HT1080 (cell line): ENCODE measurements at places on chromosomes 3 and 15. TPM values are rescaled to one million over a fixed set of nuclear protein-coding genes. Genes with fewer than 3 reads are reported as not detected.
A peak's percentile ranks its signal among the peaks of the same experiment; 100 is the strongest.

GRCh38 chr3:41872157-41872556, 89.7 kb downstream of the ULK4 start:
- no peak for DNase-seq

DNA sequence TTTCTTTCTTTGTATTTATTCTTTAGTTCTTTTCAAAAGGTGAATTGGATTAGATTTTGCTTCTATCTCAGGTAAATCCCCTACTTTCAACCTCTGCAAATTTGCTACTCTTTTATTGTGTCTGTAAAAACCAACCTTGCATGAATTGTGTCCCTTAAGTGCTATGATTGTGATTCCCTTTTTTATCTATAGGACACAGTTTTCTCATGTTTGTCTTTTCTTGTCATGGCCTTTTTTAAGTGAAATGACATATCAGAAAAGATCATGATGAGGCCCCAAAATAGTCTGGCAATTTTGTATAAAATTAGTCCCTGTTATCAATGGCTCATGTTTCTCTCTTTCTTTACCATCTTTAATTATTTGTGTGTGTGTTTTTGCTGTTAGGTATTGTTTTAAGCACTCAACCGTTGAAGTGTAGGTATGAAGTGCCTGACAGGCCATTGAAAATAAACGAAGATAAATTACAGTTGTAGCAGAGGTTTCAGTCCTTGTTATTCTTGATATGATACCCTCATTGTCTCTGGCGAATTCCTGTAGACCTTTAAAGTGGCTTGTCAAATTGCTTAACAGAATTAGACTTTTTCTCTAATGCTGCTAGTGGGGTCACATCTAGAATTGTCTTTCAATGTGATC, 184.3 kb downstream of the UBE2E2 start:
- no peak for DNase-seq

- peak; percentile 13 for DNase-seq
Observed at GRCh38 chr3:120348065-120348990, 826 bp downstream of the LRRC58 start.

TMEM108 gene
- 0.23 and 0.27 TPM in 2 replicates for total RNA-seq

CLDN18 gene
- total RNA-seq, result not detected in 2 replicates

GRCh38 chr3:172836390-172836997, 86.0 kb downstream of the ECT2 start:
- peak; percentile 59 for DNase-seq

DNA sequence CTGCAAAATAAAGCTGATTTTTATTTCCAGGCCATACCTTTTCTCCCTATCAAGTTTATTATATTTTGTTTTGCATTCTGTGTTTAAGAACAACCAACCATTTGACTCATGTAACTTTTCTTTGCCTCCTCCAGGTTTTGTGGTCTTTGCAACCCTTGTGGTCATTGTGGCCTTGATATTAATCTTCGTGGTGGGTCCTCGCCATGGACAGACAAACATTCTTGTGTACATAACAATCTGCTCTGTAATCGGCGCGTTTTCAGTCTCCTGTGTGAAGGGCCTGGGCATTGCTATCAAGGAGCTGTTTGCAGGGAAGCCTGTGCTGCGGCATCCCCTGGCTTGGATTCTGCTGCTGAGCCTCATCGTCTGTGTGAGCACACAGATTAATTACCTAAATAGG, 27.6 kb downstream of the NIPA2 start:
- DNase-seq, result no peak

DNA sequence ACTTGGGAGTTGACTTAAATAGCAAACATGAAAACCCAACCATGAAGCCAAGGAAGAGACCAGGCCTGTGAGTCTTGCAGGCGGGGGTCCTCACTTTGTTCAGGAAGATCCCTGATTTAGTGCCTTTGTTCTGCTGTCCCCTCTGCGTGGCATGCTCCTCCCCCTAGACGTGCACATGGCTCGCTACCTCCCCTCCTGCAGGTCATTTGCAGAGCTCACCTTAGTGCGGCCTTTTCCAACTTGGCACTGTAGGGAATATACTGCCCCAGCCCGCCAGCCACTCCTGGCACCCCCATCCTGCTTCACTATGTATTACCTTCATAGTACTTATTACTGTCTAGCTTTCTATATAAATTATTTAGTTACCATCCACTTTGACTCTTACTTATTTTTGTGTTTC, 18.3 kb downstream of the GXYLT2 start:
- DNase-seq, result no peak

CIDEC gene
- 0.14 TPM in 1 of 2 replicates, not detected in the other for total RNA-seq

DNA sequence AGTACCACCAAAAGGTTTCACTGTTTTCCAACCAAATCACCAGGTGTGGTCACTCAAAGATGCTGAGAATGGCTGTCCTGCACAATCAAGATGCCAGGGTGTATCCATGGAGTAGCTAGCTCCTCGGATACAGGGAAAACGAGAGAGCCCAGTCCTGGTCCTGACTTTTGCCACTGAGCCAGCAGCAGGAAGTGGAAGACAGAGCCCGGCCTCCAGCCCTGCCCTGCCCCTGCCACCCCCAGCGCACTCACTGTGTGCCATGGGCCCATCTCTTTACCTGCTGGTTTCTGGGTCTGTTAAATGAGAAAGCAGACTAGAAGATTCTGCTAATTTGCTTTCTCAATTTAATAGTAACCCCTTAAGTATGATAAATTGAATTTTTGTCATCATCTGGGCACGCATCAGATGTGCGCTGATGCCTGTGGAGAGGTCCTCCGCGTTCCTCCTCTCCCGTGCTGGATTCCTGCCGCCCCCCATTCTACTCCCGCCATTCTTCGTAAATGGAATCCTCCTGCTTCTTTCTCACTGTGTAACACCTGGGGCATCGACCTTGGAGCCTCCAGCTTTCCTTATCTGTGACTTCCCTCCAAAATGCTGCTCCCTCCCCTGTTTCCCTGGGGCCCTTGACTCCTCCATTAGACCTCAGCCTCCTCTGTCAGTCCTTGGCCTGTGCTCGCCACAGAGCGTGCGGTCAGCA, 18.0 kb downstream of the TNFAIP8L3 start:
- DNase-seq, result no peak

IMP3 gene
- 189 and 195 TPM in 2 replicates for total RNA-seq

DNA sequence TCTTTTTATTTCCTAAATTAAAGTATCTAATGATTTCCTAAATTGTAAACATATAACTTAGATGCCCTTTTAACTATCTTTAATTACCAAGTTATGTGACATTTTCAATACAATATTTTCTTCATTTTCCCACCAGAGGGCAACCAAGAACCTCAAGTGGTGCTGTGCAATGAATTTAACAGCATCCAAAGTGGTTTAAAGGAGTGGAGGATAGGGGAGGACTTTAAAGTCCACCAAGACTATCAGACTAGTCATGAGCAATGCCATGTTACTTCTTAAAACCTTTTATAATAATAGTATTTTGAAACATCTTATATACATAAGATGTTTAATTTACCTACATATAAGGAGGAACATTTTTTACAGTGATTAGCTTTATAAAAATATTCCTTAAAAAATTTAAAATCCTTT, 74.4 kb downstream of the DLG1 start:
- DNase-seq, result peak; percentile 51

ARHGEF26 gene
- total RNA-seq, result 5.3 and 6.2 TPM in 2 replicates

DNA sequence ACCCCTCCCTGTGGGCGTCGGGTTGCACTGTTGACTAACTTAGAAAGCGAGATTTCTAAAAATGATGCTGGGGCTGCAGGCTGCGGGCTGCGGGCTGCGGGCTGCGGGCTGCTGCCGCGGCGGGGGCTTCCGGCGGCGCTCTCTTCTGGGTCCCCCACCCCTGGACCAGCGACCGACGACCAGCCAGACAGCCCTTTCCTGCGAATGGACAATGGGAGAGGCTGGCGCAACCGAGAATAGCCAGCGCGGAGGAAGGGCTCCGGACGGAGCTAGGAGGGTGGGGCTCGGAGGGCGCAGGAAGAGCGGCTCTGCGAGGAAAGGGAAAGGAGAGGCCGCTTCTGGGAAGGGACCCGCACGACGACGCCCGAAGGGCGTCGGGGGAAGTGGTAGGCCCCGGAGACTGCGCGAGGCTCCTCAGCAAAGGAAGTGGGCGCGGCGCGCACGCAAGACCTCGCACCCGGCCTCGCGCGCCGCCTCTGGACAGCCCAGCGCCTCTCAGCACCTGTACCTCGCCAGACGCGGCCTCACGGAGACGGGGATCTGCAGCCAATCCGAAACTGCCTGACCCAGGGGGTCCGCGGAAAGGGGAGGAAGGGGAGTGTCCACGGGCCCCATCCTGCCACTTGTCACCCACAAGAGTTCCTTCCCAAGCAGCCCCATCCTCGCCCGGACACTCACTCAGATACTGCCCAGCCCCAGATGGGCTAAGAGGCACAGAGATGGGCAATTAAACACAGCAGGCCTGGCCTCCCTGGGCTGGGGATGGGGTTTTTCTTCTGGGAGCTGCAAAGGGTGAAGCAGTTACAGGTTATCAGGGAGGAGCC, 70.7 kb downstream of the SLC12A8 start:
- DNase-seq, result no peak

DNA sequence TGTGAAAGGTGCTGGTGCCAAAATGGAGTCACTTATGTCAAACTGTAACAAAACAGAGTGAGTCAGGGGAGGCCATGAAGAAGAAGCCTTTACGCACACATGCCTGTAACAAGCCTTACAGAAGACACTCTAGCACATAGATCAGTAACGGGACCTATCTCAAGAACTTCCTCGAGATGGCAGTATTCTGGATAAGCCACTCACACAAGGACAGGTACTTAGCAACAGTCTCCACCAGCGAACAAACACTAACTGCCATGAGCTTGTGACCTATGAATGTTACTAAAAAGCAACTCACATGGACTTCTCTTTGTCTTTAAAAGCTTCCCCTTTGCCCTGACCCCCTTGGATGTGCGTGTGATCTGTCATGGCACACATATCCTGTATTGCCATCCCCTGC, 235.1 kb downstream of the CD47 start:
- peak; percentile 76 for DNase-seq

- DNase-seq, result peak; percentile 27
Observed at GRCh38 chr3:52498137-52499054, 3.3 kb downstream of the STAB1 start.
